ENCODE measurements at places on chromosomes 16 and 17.

- peak; percentile 53 for DNase-seq
These were observed 84.2 kb downstream of the WWOX start for GRCh38 chr16:78183437-78184237.

DNA sequence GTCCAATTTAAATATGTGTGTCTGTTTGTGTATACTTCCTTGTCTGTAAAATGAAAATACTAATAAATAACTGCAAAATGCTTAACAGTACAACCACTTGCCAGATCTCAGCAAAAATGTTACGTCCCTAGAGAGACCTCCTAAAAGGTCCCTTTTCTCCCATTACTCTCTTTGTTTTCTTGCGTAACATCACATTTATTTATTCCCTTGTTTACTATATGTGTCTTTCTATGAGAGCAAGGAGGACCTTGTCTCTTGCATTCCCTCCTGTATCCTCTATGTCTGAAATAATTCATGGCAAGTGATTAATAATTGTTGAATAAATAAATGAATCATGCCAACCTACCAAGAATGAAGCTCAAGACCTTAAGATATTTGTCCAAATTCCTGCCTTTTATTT, 1.9 kb downstream of the ACSM3 start:
- DNase-seq, result no peak

GRCh38 chr16:24523569-24523968, 15.8 kb upstream of the RBBP6 start:
- no peak for DNase-seq

- no peak for DNase-seq
These were observed 49.0 kb upstream of the HAS3 start for GRCh38 chr16:69056421-69056820.

DNA sequence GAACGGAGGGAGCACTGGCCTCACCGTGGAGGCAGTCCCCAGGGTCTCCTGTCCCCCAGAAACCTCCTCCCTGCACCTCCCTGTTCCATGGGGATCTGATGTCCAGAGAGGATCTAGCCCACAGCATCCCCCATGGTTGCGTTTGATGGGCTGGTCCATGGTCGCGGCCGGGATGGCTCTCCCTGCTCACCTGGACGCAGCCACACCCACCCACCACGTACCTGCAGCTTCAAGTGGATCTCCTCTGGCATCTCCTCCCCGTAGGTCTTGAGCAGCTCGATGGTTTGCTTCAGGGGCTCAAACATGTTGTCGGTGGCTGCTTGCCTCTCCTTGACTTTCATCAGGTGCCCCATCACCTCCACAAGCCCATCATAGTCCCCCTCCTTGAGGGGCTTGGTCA, 47.9 kb downstream of the DNAH17 start:
- no peak for DNase-seq

GRCh38 chr17:49435671-49436029, 21.0 kb upstream of the PHB1 start:
- DNase-seq, result no peak

DNA sequence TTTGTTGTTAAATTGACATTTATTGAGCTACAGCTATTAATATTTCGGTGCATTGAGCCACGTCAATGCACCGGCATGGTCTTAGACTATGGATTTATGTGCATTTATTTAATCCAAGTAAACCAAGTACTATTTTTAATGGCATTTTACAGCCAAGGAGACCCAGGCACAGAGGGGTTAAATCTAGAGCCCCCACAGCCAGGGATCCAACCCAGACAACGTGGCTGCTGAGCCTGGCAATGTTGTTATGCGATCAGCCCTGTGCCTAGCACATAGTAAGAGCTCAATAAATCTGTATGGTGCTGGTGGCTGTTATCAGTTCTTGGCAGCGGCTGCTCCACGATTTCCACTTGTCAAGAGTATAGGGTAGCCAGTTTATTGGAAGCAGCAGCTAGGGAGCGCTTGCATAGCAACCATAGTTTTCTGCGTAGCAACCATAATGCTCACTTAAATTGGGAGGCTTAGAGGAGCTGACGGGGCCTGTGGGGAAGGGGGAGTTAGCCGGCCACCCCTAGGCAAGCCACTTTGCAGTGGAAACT, 541 bp upstream of the RBBP6 start:
- peak; percentile 90 for DNase-seq

GRCh38 chr17:5951912-5952311, 118.3 kb upstream of the WSCD1 start:
- DNase-seq, result no peak

- DNase-seq, result no peak
These were observed 19.0 kb downstream of the IGF2BP1 start for GRCh38 chr17:49015924-49016774.

DNA sequence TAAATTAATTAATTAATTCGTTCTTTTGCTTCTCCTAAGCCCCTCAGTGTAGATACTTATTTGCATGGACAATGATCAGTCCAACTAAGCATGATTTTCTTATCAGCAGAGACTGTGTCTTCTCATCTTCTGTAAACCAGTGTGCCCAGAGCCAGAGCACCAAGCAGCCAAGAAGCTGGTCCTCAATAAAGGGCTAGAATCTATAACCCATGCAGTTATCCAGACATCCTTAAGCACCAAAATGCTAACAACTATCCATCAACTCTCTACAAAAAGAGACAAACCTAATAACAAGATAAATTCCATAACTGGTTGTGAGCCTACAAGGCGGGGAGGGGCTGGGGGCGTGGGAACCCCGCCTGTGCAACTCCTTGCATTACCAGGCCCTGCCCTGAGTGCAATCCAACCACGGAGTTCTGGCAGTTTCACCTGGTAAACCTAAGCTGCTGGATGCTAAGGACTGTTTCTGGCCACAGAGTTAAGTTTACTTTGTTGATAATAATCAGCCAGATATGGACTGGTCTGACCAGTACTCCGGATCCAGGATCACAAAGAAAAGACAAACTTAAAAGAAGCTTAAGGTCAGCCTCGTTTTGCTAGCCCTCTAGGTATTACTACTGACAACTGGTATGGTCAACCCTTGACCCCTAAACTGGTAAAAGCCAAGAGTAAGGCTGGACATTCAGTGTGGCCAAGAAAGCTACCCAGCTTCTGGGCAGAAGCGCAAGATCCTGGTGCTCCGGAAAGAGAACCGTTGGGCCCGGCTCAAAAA, 51.5 kb downstream of the ZFHX3 start:
- DNase-seq, result no peak

DNA sequence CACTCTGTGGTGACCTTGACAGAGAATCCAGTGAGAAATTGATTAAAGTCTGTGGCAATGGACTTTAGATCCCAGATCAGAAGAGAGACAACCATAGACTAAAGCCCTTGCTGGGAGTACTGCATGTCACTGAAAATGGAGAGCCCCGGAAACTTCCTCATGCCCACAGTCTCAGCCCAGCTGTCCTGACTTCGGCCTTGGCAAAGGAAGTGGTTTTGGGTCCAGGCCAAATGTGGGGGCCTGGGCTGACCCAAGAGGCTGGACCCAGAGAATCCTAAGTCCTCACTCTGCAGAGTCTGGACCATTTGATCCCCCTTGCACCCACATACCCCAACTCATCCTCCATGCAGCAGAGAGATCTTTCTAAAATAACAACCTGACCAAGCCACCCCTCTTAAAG, 4.7 kb upstream of the BEAN1 start:
- DNase-seq, result no peak

DNA sequence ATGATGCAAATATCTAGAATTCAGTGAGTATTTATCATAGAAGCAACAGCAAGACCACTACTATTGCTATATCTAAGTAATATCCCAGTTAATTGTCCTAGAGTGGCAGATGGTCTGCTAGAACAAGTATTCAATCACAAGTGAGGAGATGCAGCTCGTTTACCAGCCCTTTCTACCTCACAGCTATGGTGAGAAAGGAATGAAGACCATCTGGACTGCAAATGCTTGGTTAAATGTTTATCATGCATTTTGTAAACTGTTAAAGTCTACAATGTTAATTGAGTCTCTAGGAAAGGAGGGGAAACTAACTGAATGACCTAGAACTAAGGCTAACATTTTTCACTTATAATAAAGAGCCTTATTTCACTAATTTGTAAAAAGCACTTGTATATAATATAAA, 52.5 kb downstream of the CNOT1 start:
- DNase-seq, result no peak

GRCh38 chr17:3980381-3981014, 16.3 kb upstream of the ATP2A3 start:
- DNase-seq, result peak; percentile 93
